Stimulated activated CD4-positive, alpha-beta T cell treated with anti-CD3 and anti-CD28 coated beads, Interleukin-4, amount 100 ng/mL, for 24 hours (primary cell): ENCODE measurements at places on chromosomes 5 and 9.

- peak; percentile 17 for DNase-seq
Measured at GRCh38 chr5:52989781-52990527, 802 bp downstream of the ITGA2 start.

- no peak for DNase-seq
Measured at GRCh38 chr9:133237035-133237731, 28.1 kb upstream of the OBP2B start.

- DNase-seq: peak; percentile 48
Measured at GRCh38 chr5:143826951-143827444, 15.0 kb downstream of the HMHB1 start.

DNA sequence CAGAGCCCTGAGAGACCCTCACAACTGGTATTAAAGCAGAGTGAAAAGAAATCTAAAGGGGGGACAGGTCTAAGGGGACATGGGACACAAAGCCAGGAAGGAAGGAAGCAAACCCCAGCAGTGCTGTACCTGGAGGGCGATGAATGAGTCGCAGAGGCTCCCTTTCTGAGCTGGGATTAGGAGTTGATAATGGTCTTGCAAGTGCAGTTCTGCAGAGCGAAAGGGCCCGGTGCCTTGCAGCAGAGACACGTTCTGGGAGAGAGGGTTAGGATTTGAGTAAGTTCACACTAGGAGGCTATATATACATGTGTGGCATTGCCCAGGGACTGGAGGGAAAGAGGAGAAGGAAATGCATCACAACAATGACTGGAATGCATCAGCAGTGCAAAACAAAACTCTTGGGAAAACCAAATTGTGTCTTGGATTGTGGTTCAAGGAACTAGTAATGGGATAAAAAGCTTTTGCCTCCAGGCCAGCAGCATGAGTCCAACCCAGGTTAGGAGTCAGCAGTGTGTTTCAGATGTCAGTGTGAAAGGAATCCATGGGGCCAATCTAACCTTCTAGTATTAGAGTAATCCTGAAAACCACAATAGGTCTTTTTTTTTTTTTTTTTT is 38.8 kb upstream of the LIFR start:
- no peak for DNase-seq

DNA sequence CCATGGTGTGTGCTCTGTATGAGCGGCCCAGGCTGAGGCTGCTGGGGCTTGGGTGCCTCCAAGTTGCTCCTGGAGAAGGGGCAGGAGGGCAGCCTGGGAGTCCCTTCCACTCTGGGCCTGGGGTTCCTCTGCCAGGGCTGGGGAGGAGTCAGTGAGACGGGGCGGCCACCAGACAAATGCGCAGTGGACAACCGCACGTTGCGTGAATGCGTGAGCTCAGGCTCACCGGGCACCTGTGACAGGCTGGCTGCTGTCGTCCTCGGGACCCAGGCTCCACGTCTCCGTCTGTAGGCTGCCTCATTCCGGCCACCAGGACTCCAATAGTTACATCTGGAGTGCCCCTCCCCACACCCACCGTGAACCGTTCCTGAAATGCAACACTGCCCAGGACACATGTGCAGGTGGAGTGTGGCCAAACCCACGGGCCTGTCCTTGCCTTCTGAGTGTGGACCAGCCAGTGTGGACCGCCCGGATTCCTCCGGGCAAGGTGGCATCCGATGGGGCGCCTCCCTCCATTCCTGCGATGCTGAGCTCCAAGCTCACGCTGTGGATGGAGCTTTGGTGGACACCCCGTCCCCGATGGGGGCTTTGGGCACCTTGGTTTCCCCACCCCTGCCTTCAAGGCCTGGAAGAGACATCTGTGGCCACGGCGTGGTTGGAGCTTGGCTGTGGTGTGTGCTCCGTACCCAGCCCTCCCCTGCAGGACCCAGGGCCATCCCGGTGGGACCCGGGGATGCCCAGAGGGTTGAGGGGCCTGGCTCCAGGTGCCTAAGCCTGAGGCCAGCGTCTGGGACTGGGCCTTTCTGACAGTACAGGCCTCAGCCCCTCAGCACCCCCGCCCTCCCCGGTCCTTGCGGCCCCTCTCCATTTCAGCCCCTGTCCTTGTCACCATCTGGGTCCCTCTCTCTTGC is 34.0 kb upstream of the RXRA start:
- no peak for DNase-seq

DNA sequence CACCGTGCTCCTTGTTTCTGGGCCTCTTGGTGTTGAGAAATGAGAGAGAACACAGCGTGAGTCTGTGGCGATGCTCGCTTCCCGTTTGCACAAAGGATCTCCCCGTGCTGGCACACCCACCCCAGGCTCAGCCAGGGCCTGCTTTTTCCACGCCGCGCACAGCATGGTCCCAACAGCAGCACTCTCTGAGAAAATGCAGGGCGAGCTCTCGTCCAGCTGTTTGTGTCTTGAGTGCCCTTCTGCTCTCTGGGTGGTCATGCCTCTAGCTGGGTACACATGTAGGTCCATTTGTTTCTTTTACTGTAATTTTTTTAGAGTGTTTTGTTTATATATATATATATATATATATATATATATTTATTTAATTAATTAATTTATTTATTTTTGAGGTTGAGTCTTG is 26.6 kb downstream of the FBXW5 start:
- DNase-seq: no peak

GRCh38 chr5:142453932-142454331 is 129.1 kb upstream of the SPRY4 start:
- no peak for DNase-seq

DNA sequence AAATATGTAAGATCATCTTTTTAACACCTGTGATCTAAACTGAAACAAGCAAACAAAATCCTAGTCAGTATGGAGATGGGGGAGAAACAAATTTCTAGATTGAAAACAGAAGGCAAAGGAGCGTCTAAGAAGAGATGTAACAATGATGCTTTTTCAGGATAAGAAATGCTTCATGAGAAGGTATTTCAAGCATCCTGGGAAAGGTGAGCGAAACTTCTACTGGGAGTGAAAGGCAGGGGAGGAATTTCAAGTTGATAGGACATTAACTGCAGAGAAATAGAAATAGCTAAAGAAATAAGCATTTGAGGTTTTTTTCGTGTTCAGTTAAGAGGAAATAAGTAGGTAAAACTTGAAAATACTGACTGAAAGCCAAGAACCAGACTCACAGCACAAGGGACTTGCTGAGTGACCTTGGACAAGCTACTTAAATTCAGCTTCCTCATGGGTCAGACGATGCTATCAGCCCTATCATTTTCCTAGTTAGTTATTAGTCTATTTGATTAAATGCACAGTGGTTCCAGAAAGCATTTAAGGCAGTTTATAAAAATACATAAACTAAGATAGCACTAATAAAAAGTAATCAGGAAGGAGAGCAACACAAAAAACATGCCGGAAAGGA is 406.3 kb downstream of the PDE4D start:
- no peak for DNase-seq

- no peak for DNase-seq
Measured at GRCh38 chr9:97502984-97503861, 1.8 kb downstream of the TMOD1 start.

- no peak for DNase-seq
Measured at GRCh38 chr5:38725371-38725865, 120.4 kb upstream of the OSMR start.

- DNase-seq: no peak
Measured at GRCh38 chr9:136339173-136339957, 12.0 kb downstream of the GPSM1 start.

DNA sequence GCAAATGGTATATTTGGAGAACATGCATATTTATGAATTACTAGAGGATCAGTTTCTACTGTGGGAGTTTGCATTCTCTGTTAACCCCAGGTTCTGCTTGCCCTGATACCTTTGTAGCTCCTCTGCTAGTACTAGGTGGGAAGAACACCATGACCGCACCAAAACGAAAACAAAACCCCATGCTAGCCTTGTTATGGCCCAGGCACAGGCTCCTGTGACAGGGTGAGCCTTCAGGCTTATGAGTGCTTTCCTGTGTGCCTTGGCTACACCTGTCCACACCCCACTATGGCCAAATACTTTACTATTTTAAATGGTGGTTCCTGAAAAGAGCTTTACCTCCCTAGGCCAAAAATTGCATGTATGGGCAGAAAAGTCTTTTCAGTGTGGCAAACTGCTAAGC is 94.8 kb downstream of the PPIC start:
- DNase-seq: no peak

GRCh38 chr5:64680289-64680688 is 10.0 kb upstream of the SHISAL2B start:
- DNase-seq: no peak

GRCh38 chr5:56179442-56179841 is 53.7 kb downstream of the ANKRD55 start:
- DNase-seq: no peak

DNA sequence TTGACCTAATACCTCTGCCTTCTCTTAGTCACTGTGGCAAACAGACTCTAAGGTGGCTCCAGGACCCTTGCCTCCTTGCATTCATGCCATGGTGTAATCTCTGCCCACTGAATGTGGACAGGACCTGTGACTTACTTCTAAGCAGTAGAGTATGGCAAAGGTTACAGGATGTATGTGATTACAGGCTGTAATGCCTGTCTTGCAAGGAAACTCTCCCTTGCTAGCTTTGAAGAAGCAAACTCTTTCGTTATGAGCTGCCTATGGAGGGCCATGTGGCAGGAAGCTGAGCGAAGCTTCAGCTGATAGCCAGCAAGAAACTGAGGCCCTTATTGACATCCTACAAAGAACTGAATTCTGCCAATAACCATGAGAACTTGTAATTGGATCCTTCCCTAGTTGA is 103.3 kb upstream of the HMHB1 start:
- DNase-seq: no peak

DNA sequence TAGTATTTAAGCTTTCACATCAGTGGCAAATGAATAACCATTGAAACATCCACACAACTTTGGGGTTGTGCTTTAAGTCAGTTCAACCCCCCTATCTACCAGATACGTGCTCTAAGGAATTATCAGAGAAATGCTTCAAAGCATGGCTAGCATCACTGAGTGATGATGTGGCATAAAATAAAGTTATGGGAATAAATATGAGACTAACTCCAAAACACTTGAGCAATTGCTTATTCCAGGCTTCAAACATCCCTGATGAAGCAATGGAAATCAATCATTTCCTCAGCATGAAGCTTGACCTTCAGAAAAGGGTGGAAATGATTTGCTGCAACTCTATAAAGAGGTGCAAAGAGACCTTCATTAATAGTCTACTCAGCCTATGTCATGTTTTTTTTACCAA is 292.0 kb upstream of the SMC2 start:
- DNase-seq: no peak

GRCh38 chr9:17962747-17963146 is 383.9 kb downstream of the SH3GL2 start:
- DNase-seq: no peak

DNA sequence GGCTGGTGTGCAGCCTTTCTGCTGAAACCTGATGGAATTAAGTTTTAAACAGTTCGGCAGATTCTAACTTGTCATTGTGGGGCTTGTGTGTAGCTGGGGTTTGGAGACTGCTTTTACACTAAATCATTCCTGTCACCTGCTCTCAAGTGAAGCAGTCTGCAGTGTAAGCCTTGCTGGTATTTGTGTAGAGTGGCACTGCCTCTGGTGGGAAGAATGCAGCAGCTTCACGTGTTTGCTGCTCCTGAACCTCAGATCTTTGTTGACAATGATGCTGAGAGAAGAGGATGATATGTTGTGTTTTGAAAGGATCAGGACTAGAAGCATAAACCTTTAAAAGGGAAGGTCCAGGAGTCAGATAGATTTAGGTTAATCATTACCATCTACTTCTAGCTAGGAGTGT is 88.1 kb downstream of the KDM4C start:
- DNase-seq: no peak

GRCh38 chr5:172716796-172717313 is 54.1 kb downstream of the DUSP1 start:
- peak; percentile 84 for DNase-seq

DNA sequence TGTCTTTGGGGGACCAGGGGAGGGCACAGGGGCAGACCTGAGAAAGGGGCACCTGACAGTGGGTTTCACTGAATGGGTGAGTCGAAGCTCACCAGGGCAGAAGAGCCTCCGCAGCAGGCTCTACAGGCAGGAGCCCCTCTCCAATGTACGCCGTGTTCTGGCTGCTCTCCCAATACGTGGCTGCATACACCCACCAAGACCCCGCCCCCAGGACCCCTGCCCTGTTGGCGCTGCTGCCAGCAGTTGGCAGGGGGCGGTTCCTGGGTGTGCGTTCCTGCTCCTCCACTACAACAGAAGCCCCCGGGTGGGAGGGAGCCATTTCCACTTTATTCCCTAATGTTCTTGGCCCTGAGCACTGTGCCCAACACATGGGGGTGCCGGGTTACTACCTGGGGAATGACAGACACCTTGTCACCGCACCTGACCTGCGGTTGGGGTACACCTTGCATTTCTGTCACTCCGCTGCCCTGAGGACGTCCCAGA is 30.3 kb downstream of the SARDH start:
- DNase-seq: no peak

- no peak for DNase-seq
Measured at GRCh38 chr9:134793288-134794188, 87.1 kb upstream of the FCN2 start.

DNA sequence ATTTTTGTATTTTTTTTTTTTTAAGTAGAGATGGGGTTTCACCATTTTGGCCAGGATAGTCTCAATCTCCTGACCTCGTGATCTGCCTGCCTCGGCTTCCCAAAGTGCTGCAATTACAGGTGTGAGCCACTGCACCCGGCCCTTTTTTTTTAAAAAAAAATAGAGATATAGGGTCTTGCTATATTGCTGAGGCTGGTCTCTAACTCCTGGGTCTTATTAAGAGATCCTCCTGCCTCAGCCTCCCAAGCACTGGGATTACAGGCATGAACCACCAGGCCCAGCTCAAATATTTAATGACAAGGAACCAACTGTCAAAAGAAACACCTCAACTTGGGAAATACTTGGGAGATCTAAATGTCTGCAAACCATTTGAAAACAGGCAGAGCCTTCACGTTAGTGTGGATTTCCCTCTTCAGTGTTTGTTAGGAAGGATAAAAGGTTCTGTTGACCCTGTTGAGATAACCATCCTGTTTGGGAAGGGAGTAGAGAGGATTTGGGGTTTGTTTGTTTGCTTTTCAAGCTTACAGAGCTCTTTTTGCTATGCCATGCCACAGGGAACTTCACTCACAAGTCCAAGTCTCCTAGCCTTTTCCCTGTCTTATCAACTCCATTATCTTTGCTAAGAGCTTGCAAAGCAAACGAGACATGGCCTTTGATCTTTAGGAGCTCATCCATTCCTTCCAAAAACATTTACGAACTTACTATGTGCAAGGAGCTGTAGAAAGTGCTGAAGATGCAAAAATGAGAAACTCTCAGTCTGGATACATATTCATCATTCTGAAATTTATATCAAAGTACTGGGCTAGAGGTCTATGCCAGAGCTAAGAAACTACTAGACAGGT is 7.5 kb downstream of the FAXDC2 start:
- no peak for DNase-seq

- DNase-seq: no peak
Measured at GRCh38 chr5:68011801-68012200, 203.8 kb upstream of the PIK3R1 start.

DNA sequence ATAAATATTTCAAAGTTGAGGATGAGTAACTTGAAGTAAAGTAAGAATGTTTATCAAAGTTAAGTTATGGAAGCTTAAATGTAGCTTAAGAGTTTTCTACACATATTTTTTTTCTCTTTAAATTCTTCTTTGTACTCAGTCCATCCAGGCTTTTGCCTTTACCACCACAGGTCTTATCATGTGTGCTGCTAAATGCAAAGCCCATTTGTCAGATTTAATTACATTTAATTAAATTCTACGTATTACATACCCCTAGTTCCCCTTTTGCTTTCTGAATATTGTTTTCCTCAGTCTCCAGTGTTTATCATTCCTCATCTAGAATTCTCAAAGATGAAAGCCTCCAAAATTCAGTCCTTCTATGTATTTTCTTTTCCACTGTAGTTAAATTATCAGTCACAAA is 1841.9 kb downstream of the EFNA5 start:
- DNase-seq: no peak

GRCh38 chr9:68969538-68969937 is 44.4 kb downstream of the PRKACG start:
- no peak for DNase-seq
